ENCODE measurements at places on chromosomes 6 and 20.

- DNase-seq = no peak
Observed at GRCh38 chr6:17771609-17772008, 64.9 kb upstream of the NUP153 start.

- no peak for DNase-seq
Observed at GRCh38 chr6:74283532-74283931, 587.5 kb downstream of the CD109 start.

GRCh38 chr20:53309515-53309914 is 284.1 kb downstream of the ZNF217 start:
- DNase-seq = no peak

- DNase-seq = no peak
Observed at GRCh38 chr6:142843361-142843760, 101.6 kb downstream of the HIVEP2 start.

- no peak for DNase-seq
Observed at GRCh38 chr6:137875606-137876005, 8.5 kb downstream of the TNFAIP3 start.

GRCh38 chr6:167506443-167507301 is 181.8 kb downstream of the TTLL2 start:
- no peak for DNase-seq

DNA sequence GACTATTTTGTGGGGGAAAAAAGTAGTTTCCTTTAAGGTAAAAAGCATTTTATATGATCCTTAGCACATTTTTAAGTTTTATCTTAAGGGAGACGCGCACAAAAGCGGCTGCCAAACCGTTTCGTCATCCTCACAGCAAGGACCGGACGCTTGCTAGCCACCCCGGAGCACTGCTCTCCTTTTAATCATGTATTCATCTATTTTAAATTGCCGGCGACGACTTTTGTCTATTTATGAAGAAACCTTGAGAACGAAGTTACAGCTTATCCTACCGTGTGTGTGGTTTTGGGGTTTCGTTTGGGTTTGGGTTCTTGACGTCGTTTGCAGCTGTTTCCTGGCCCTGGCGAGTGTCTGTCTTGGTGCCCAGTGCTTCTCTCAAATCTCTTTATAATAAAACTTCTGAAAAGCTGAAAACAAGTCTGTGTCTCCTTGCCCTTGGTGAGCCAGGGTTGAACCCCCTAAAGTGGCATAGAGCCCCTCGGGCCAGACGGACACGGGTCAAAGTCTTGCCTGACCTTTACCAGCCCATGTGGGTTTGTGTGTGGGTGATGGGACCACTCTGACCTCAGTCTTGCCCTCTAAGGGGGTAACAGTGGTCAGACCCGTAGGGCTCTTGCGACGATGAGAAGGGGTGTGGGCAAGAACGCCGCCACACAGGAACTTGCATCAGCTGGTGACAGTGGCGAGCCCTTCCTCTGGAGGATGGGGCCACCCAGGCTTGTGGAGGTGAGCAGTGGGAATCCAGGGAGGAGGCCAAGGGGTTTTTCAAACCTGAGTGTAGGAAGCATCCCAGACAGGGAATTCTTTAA is 117.6 kb downstream of the JPH2 start:
- DNase-seq = no peak

- DNase-seq = no peak
Observed at GRCh38 chr6:49541936-49542335, 8.5 kb upstream of the C6orf141 start.

DNA sequence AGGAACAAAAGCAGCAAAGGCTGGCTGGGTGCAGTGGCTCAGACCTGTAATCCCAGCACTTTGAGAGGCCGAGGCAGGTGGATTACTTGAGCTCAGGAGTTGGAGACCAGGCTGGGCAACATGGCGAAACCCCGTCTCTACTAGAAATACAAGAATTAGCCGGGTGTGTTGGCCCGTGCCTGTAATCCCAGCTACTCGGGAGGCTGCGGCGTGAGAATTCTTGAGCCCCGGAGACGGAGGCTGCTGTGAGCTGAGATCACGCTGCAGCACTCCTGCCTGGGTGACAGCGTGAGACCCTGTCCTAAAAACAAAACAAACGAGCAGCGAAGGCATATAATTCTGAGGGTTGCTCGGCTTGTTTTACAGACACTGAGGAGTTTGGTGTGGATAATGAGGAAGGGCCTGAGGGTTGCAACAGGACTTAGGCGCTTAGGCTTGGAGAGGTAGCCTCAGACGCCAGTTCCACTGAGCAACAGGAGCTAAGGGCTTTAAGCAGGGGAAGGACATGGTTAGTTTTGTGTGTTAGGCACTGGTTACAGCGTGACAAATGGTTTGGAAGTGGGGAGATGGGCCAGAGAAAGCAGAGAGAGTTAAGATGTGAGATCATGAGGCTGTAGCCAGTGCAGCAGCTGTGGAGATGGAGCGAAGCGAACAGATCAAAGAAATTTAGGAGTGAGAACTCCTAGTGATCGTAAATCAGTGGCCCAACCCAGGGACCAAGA is 1.2 kb downstream of the MYH7B start:
- DNase-seq = no peak

DNA sequence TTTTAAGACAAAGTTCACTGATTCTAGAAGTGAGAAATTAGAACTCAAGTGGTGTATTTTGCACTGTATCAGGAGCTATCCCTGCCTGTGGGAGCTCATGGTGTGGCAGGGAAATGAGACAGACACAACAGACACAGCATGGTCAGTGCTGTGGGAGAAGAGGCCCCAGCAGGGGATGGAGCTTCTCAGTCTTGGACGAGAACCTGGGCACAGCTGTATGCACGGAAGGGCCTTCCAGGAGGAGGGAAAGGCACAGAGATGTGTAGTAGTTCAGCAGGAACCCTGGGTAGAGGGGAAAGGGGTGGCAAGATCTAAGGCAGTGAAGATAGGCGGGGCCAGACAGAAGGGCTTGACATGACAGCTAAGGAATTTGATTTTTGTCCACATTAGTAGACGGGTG is 48.8 kb upstream of the KIF25 start:
- DNase-seq = no peak

DNA sequence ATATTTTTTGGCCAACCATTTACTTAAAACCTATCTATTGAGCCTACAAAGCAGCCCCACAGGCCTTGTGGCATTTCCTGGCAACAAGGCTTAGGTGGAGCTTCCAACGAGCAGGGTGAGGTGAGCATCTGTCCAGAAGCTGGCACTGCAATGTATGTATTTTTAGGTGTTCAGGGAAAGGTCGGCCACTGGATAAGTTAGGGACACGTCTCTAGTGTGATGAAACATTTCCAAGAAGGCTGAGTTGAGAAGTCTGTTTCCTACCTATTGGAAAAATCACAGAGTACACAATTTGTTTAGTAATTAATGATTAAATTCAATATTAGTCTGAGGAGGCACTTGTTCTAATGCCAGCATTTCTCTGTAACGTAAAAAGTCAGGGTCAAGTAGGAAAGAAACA is 17.8 kb upstream of the RCAN2 start:
- DNase-seq = no peak

DNA sequence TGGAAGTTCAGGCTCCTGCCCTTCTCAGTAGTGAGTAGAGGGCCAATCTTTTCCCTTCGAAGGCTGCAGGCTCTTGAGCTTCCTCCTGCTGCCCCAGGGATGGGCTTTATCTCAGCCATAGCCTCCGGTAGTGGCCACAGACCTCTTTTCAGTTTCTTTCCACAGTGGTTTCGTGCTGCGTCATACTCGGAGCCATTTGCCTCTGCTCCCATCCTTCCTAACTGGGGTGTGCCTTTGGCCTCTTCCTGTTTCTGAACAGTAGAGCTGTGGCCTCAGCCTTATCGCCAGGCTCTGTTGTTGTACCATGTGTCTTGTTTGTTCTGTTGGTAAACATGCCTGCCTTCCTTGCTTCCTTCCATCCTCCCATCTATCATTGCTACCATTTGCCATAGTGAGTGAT is 54.1 kb downstream of the TULP4 start:
- DNase-seq = no peak

- no peak for DNase-seq
Observed at GRCh38 chr6:44788387-44788981, 401.0 kb downstream of the CDC5L start.

DNA sequence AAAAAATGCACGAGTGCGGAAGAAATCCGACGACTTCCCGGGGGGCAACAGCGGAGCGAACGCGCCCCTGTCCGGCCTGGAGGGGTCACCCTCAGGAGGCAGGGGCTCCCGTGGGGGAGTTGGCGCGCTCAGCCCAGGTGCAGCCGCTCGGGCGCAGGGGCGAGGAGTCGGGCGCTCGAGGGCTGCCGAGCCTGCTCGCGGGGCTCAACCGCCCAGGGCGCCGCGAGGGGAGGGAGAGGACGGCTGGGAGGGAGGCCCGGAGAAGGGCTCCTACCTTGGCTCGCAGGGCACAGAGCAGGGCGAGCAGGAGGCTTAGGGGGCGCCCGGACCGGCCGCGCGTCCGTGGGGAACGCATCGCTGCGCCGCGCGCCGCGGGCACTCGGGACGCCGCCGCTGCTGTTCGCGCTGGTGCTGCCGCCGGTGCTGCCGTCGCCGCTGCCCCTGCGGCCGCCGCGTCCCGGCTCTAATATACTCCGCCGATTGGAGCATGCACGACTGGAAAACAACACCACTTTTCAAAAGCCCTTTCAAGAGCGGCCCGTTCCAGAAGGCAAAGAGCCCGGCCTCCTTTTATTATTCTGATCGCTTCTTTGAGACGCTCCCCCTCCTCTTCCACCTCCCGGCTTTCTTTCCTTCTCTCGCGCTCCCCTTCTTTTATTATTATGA is 490 bp downstream of the JAG1 start:
- DNase-seq = no peak

DNA sequence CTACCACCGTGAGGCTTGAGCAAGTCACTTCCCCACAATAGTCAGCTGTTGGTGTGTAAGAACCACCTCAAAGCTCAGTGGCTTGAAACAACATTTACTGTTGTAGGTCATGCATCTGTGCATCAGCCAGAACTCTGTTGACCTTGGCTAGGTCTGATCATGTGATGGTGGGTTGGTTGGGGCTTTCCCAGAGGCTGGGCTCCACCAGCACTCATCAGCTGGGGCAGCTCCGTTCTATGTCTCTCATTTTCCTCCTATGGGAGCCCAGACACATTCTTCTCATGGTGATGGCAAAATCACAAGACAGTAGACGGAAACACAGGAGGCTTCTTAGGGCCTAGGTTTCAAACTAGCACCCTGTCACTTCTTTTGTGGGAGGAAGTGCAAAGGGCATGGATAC is 42.8 kb upstream of the PSMF1 start:
- no peak for DNase-seq

DNA sequence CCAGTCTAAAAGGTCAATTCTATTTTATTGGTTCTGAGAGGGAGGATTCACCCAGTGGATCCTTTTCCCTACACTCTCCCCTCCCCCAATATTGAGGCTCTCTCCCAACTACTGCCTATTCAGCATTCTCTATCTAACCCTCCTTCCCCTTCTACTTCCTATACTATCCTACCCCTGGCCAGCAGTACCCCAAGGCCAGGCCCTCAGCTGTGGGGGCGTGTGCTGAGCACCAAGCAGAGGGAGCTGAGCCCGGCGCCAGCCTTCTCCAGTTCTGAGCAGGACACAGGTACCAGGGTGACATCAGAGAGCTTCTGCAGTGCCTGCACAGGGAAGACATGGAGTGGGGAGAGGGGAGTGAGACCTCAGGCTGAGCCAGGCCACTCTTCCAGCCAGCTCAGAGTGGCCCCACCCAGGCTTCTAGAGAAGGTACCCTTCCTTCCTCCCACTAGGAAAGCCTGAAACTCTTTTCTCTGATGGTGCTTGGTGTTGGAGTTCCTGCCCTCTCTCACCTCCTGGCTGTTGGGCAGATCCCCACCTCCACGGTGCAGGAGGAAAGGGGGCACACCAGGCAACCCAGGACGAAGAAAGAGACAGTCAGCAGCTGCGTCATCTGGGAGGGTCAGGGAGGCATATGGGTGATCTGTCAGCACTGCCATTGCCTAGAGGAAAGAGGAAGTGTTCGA is 1.9 kb downstream of the DDAH2 start:
- DNase-seq = no peak

DNA sequence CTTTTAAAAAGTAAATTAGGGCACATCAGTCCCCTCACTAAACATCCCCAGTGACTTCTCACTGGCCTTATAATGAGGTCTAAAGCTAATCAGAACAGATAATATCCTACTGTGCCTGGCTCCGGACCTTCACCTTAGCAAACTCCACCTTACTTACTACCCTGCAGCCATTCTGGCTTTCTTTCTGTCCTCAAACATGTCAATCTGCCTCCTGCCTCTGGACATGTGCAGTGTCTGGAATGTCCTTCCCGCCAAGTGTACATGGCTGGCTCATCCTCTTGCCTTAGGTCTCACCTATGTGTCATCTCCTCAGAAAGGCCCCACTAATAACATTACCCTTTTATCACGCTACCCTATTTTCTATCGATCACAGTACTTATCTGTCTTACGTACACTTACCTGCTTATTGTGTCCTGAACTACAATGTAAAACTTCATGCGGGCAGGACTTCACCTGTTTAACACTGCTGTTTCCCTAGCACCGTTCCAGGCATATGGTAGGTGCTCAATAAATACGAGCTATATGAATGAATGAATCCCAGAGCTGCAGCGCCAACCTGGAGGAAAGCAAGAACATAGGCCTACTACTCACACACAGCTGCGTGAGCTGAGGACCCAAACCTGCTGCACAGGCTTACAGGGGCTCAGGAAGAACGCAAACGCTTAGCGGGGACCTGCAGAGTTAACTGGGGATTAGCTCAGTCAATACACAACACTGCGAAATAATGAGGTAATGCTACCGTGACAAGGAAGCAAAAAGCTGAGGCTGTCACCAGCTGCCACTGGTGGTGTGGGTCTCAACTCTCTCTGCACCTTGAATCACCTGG is 991 bp downstream of the UQCC2 start:
- no peak for DNase-seq

DNA sequence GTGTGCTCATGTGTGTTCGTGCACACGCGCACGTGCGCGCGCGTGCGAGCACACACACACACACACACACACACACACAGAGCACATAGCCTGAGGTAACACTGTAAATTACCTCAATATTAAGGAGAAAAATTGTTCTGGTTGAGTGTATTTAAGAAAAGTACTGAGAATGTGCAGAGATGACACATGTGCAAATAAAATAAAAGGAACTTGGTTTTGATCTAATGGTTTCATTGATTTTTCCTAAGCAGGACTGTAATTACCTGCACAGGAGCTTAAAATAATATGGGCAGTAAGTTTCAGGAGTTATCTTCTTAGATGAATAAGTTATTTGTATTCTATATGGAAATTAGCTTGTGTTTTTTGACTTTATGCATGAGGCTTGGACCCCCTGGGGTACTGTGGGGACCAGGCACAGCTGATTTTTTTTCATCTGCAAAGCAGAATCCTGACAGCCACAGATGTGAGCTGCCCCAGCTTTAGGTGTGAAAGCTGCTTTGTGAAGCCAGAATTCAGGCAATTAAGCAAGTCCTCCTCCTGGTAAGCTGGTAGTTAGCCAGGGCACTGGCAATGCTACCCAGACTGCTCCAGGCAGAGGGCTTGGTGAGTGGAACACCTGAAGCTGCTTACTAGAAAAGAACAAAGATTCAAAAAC is 1040.6 kb upstream of the CITED2 start:
- DNase-seq = no peak

GRCh38 chr6:1641343-1641885 is 31.7 kb downstream of the FOXC1 start:
- no peak for DNase-seq
